ENCODE measurements at places on chromosomes 16 and 17.

DNA sequence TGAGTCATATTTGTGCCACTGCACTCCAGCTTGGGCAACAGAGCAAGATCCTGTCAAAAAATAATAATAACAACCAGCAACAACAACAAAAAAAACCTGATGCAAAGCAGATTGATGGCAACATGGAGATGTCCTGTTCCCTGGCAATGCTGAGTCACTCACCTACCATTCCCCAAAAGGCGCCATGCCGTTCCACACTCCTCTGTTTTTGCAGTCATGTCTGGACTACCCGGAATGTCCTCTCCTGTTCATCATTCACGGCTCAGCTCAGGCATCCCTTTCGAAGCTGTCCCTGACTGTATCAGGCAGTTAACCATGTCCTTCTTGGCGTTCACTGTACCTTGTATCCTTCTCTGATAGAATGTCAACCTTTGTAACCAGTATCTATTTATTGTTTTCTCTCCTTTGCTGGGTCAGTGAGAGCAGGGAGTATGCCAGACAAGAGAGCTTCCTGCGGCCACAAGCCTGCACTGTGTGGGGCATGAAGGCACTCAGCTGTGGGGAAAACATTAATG is 147.7 kb downstream of the ABCC12 start:
- DNase-seq = no peak

GRCh38 chr16:19757026-19757425 is 39.0 kb downstream of the IQCK start:
- no peak for DNase-seq

DNA sequence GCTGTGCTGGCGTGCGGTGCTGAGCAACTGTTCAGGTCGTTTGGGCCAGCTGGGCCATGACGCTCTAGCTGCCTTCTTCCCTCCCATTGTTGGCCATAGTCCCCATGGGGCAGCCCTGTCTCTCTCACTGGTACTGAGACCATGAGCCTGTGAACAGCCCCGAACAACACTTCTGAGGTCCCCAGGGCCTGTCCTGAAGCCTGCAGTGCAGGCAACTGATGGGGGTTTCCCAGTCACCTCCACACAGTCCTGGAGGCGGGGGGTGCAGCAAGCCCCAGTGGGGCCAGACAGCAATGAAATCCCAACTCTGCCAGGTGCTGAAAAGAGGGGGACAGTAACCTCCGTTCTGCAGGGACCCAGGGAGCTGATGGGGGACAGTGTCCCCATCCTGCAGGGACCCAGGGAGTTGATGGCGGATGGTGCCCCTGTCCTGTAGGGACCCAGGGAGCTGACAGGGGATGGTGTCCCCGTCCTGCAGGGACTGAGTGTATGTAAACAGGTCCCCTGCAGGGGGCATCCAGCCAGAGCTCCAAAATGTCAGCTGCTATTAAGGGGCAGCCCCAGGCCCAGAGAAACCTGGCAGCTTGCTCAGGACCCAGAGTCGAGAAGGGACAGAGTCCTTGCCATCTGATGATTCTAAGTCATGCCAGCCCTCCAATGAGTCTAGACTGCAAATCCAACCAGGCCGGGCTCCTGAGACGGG is 30.4 kb downstream of the ENGASE start:
- DNase-seq = no peak

DNA sequence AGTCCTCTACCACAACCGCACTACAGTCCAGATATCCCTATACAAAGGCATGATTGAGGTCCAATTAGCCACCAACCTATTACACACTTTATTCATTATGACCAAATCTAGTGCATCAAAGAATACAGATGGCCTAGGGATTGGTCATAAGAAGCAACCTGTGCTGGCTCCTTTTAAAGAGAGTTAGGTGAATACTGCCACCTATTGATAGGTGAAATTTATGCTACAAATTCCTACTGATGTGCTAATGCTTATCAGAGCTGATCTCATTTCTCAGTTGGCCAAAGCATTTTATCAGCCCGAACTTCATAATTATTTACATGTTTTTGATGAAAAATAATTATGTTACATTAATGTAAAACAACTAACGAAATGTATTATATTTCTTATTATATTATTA is 166.3 kb downstream of the ANKFN1 start:
- no peak for DNase-seq

- no peak for DNase-seq
Observed at GRCh38 chr17:50137042-50137441, 7.1 kb upstream of the SAMD14 start.

DNA sequence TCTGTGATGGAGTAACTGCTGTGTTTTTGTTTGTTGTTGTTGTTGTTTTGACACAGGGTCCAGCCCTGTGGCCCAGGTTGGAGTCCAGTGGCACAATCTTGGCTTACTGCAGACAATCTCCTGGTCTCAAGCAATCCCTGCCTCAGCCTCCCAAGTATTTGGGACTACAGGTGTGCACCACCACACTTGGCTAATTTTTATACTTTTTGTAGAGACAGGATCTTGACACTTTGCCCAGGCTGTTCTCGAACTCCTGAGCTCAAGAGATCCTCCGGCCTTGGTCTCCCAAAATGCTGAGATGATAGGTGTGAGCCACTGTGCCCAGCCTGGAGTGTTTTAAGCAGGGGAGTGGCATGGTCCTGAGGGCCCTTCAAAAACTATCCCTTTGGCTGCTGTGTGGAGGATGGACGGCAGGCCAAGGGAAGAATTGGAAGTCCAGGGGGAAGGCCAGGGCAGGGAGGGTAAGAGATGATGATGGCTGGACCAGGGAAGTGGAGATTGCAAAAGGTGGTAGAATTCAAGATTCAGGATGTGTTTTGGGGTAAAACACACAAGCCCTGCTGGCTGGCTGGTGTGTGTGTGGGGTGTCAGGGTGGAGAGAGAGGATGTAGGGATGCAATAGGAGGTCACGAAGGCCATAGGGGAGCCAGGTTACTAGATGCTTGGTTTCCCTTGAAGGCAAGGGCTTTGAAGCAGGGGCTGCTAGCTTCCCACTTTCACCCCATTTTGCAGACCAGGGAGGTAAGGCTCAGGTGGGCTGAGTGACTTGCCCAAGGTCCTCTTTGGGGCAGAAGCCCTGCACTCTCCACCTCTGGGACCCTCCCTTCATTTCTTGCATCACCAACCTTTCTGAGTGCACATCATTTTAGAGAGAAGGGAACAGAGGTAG is 18.8 kb upstream of the PLLP start:
- DNase-seq = no peak

GRCh38 chr17:81253358-81254131 is 14.4 kb downstream of the NDUFAF8 start:
- DNase-seq = no peak

DNA sequence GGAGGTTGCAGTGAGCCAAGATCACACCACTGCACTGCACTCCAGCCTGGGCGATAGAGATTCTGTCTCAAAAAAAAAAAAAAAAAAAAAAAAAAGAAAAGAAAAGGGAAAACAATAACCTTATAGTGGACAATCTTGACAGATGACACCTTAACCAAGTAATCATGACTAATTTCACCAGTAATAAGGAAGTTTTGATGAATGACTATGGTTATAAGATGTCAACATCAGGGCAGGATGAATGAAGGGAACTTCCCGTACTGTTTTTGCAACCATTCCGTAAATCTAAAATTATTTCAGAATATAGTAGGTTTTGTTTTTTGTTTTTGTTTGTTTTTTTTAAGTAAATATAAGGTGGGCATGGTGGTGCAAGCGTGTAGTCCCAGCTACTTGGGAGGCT is 23.0 kb downstream of the GSPT1 start:
- no peak for DNase-seq

- DNase-seq = no peak
Observed at GRCh38 chr17:14015271-14015670, 54.0 kb upstream of the COX10 start.

GRCh38 chr17:4009186-4009785 is 45.0 kb upstream of the ATP2A3 start:
- DNase-seq = no peak

DNA sequence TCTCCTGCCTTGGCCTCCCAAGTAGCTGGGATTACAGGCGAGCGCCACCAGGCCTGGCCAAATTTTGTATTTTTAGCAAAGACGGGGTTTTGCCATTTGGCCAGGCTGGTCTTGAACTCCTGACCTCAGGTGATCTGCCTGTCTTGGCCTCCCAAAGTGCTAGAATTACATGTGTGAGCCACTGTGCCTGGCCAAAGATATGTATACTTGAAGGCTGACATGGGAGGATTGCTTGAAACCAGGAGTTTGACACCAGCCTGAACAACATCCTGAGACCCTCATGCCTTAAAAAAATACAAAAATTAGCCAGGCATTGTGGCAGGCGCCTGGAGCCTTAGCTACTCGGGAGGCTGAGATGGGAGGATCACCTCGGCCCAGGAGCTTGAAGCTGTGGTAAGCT is 3.1 kb downstream of the BCAS3 start:
- DNase-seq = no peak

DNA sequence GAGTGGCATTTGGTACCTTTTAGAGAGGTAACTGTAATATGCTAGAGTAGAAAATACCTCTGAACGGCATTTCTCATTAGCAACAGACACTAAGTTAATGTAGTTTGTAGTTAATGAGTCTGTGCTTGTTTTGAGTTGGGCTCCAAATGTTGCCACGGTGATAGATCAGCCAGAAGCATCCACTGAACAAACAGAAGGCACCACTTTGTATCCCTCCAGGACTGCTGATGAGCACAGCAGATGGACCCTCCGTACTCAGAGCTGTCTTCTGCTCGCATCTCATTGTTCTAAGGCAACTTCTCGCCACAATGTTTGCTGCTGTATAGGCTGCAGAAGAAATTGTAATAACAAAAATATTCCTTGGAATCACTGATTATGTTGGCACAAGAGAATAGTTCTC is 56.1 kb downstream of the TNRC6C start:
- no peak for DNase-seq

DNA sequence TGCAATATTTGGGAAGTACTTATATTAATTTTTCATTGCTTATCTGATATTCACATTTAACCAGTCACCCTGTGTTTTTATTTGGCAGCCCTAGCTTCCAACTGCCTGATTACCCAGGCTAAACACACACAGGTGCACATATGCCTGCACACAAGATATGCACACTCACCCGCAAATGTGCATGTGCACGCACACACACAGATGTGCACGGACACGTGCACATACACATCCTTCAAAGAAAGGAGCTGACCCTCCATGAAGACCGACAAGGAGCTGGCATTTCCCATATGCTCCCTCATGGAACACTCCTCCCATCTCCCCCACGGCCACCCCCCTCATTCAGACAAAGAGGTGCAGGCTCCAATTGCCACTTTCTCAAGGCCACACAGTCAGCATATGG is 242.2 kb downstream of the ENGASE start:
- no peak for DNase-seq

GRCh38 chr16:2811703-2812471 is 5.2 kb upstream of the PRSS21 start:
- DNase-seq = no peak

DNA sequence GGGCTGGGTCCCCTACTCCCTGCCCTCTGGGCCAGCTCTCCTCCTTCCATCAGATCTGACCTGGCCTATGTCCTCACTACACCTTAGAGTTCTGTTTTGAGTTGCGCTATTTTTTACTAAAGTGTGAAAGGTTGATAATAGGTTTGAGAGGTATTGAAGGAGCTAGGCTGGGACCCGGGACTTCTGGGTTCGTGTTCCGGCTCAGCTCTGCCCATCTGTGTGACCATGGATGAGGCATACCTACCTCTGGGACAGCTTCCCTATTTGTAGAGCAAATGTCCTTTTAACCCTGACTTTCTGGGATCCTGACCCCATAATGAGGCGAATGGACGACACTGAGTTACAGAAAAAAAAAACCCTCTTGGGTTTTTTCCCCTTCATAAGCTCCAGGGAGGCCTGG is 36.0 kb downstream of the IL21R start:
- no peak for DNase-seq

GRCh38 chr16:50038756-50039529 is 13.9 kb downstream of the CNEP1R1 start:
- DNase-seq = no peak

DNA sequence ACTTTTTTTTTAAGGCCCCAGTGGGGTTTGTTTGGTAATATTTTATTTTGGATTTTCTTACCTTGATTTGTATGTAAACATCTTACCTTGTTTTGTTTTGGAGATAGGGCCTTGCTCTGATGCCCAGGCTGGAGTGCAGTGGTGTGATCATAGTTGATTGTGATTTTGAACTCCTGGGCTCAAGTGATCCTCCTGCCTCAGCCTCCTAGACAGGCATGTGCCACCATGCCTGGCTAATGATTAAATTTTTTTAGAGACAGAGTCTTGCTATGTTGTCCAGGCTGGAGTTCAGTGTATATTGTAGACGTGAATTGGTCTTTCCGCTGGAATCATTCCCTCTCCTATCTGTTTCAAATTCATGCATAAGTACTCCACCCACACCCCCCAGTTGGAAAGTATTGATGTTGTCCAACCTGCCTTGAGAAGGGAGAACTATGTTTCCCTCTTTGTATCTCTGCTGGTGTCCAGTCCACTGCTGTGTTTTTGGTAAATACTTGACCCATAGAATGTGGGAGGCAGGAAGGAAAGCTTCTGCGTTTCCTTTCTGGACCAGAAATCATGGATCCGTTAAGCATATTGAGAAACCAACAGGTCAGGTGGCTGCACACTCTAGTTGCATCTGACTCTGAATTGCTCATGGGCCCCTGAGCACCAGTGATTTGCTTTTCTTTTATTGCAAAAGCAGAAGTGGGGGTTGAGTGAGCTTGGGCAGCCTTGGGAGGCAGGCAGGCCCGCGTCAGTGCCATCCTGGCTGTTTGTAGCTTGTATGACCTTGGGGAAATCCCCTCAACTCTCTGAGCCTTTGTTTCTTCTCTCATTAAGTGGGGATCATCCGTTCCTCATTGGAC is 25.0 kb downstream of the RMI2 start:
- DNase-seq = no peak

DNA sequence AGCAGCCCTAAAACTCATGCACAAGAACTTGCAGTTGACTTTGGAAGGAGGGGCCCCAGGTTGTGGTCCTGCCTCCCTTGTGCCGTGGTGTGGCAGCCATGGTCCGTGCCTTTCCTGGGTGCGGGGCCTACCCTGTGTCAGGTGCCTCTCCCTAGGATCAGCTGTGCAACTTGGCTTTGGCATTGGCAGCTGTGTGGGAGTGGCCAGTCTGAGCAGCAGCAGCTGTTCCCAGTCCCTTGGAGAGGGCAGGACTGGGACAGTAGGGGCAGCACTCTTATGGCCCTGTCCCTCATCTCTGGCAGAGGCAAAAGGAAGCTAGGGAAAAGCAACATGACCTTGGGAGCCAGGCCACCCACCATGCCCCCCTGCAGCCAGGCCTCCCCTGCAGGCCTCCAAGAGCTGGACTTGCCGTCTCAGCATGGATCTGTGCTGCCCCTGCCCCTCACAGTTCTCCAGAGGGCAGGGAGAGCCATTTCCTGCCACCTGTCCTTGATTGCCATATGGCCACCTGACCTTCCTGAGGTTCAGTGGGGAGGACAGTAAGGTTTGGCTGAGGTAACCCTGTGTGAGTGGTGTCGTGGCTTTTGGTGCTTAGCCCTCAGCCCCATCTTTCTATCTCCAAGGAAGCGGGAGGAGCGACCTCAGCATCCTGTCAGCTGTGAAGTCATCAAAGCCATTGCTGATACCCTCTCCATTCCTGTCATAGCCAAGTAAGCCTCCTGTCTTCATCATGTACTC is 15.5 kb upstream of the NFATC3 start:
- DNase-seq = peak; percentile 29
